Osteocyte (in vitro differentiated cells): ENCODE measurements at places on chromosomes 7 and 10. TPM values are rescaled to one million over a fixed set of nuclear protein-coding genes. Genes with fewer than 3 reads are reported as not detected.

The BLNK gene
- not detected in 2 replicates for total RNA-seq

The TRIM56 gene
- 36.5 and 42.2 TPM in 2 replicates for total RNA-seq

The ZMIZ1 gene
- 90.5 and 96.0 TPM in 2 replicates for total RNA-seq

The TAS2R41 gene
- total RNA-seq, result not detected in 2 replicates

The RNF133 gene
- not detected in 2 replicates for total RNA-seq

The HOXA13 gene
- total RNA-seq, result not detected in 2 replicates

The VSTM2A gene
- not detected in 2 replicates for total RNA-seq

GRCh38 chr10:43172645-43173044 lies 34.4 kb downstream of the CSGALNACT2 start:
- no peak for DNase-seq
- no peak overlapping the region for H3K27ac ChIP-seq
- H3K27me3 ChIP-seq, result no peaks in the 10 kb centered on the region
- no peaks in the 10 kb centered on the region for H3K4me1 ChIP-seq
- peaks cover 43% of the 10 kb centered on the region for H3K36me3 ChIP-seq

GRCh38 chr7:4147926-4148620 lies 534.0 kb upstream of the FOXK1 start:
- H3K27ac ChIP-seq, result no peak overlapping the region
- no peaks in the 10 kb centered on the region for H3K36me3 ChIP-seq
- no peak for DNase-seq
- H3K27me3 ChIP-seq, result no peaks in the 10 kb centered on the region

DNA sequence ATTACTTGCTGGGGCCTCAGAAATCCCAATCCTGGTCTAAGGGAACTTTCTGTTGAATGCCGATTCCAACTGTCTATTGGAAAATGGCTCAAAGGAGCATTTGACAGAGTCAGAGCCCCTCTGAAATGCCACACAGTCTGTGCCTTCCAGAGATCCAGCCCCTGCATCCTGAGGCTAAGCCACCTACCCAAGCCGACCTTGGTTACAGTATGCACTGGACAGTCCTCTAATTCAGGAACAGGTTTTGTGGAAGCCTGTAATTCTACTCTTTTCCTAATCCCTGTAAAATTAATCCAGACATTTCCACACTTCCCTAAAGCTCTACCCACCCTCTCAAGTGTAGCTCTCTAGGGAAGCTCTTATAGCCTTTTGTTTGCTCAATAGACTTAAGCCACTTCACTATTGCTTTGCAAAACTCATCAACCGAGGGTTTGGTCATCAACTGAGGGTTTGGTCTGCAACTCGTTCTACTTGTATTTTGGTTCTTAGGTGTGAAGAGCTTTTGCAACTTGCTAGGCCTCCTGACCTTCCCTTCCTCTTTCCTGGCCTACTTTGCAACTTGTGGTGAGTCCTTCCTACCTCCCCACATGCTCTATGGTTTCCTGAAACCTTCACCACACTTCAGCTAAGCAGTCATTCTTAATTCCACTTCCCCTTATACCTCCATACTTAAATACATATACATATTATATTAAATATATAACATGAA lies 364.8 kb downstream of the SFMBT2 start:
- H3K27ac ChIP-seq, result no peak overlapping the region
- no peak overlapping the region for H3K4me3 ChIP-seq
- DNase-seq, result no peak
- peaks cover 6% of the 10 kb centered on the region for H3K27me3 ChIP-seq
